ENCODE measurements at places on chromosomes 7 and 10.

DNA sequence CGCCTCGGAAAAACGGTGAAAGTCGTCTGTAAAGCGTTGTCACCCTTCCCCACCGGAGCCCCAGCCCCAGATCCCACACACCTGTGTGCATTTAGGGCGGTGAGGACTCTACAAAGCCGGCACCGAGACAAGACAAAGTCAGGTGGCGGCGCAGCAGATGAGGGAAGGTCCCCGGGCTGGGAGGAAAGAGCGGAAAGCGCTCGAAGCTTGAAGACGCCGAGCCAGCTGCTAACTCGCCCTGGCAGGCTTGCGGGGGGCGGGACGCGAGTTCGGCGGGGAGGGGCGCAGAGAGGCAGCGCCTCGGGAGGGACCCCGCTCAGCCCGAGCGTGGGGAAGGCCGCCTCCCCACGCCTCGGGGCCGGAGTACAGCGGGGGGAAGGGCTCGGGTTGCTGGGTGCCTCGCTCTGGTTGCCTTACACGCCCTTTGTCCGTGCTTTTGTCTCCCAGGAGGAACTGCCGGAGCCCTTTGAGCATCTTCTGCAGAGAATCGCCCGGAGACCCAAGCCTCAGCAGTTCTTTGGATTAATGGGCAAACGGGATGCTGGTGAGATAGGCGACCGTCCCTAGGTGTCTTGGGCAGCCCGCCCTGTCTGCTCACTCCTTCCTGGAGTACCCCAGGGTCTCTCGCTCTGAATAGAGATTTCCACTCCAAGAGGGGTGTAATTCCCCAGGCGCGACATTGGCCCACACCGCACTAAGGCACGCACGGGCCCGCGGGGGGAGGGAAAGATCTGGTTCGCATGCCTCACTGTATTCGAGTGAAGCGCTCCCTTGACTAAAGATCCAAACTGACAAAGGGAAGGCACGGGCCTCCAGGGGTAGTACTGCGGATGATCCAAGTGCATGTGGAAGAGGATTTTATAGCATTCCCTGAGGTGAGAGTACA is 1.6 kb downstream of the TAC1 start:
- no peak for DNase-seq

DNA sequence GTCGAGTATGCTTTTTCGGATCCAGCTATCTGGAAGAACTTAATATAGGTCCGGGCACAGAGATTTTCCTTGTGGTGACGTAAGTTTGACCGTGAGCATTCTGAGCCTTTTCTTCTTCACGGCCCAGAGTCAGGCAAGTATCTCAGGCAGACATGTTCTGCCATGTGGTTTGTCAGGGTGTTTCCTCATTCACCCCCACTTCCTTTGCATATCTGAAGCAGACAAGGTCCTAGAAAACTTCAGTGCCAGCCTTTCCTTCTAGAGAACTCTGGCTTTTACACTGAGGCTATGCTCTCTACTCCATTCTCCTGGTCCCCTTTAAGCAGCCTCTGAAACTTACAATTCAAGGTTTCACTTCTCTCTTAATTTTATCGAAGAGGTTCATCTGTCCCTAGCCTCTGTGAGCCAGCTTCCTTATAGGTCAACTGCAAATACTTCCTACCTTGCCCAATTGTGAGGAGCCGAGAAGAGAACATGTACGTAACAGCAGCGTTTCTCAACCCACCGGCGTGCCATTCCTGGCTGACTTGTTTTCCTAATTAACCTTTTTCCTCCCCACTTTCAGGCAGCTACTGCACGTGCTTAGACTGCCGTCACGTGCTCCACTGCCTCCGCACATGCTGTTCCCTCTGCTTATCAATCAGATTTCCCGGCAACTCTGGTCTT is 47.3 kb downstream of the CDCA7L start:
- no peak for DNase-seq

- no peak for DNase-seq
Measured at GRCh38 chr10:78272329-78272728, 238.7 kb downstream of the RPS24 start.

DNA sequence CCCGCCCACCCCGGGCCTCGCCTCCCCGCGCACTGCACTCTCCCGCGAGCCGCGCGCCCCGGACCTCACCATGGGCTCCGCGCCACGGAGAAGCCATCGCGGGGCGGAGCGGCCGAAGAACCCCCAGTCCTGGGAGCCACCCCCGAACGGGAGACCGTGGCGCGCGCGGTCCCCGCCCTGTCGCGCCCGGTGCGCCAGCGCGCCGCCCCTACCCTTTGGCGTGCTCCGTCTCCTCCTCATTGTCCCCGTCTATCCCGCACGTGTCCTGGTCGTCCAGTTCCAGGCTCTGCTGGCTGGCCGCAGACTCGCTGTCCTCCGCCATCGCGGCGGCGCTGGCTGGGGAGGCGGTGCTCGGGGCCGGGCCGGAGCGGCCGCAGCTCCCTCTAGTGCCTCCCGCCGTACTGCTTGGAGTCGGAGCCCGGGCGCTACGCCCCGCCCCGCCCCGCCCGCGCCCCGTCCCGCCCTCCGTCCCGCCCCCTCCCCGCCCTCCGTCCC is at the start of gene NMT2:
TSS of gene NMT2 (minus strand) at position 403 of the 495 bp plus-strand sequence. CDS start at position 322, 81 bp downstream.
- DNase-seq, result peak; percentile 68

GRCh38 chr10:118915161-118915560 is 114.4 kb upstream of the NANOS1 start:
- no peak for DNase-seq

- DNase-seq, result no peak
Measured at GRCh38 chr10:13673156-13673555, 86.4 kb downstream of the PRPF18 start.

DNA sequence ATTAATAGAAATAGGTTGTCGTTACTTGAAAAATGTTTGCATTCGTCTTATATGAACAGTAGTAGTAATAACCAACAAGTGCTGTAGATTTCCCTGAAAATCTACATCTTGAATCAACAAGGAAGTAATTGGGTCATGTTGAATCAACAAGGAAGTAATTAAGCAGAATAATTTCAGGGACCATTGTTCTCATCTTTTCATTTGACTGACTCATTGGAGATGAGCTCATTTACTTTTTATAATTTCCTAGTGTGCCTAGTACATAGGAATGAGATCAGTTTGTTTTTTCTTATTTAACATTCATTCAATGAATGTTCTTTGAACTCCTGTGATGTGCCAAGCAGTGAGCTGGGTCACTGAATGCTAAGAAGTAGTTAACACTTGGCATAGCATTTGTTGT is 8.2 kb downstream of the CLDN12 start:
- DNase-seq, result peak; percentile 10

GRCh38 chr7:93150200-93150835 is 2.1 kb upstream of the SAMD9L start:
- no peak for DNase-seq

DNA sequence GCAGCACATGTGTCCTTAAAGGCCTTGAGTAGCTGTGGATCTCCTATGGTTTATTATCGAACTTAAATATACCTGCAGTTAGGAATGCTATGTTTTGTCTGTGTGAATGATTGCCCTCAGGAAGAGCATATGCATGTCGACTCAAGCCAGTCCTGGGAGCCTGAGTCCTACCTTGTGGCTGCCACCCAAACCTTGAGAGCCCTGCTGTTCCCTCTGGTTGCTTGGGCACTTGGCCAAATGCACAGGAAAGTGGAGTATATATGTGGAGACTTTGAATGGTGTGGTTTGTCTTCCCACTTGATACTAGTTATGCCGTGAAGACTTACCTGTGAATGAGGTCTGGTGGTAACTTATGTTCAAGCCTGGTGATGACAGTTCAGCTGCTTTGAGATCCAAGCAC is 409.8 kb downstream of the LRMDA start:
- no peak for DNase-seq

GRCh38 chr10:29811751-29812427 is 177.1 kb upstream of the SVIL start:
- no peak for DNase-seq

- no peak for DNase-seq
Measured at GRCh38 chr7:107957436-107957835, 45.5 kb downstream of the LAMB1 start.

GRCh38 chr7:71135116-71135515 is 3.2 kb downstream of the GALNT17 start:
- DNase-seq, result no peak

- DNase-seq, result no peak
Measured at GRCh38 chr10:11443468-11444154, 167.8 kb downstream of the USP6NL start.

DNA sequence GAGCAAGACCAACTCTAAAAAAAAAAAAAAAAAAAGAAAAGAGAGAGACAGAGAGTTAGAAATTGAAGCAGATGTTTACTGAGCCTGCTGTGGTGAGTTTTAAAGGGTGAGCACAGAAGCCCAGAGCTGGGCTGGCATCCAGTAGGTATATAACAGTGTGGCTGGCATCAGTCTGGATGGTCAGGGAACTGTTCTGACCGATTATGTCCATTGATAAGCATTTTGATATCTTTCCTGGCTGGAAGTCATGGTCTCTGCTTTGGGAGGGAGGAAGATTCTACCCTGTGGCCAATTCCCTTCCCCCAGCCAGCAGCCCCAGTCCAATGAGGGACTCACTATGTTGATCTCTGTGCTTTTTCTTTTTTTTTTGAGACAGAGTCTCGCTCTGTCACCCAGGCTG is 65.2 kb upstream of the PODXL start:
- DNase-seq, result no peak

- DNase-seq, result no peak
Measured at GRCh38 chr10:121188005-121188404, 336.8 kb downstream of the WDR11 start.

- no peak for DNase-seq
Measured at GRCh38 chr10:107502229-107502985, 337.9 kb upstream of the SORCS1 start.

GRCh38 chr10:97184971-97185325 is 811 bp downstream of the SLIT1 start:
- DNase-seq, result no peak

DNA sequence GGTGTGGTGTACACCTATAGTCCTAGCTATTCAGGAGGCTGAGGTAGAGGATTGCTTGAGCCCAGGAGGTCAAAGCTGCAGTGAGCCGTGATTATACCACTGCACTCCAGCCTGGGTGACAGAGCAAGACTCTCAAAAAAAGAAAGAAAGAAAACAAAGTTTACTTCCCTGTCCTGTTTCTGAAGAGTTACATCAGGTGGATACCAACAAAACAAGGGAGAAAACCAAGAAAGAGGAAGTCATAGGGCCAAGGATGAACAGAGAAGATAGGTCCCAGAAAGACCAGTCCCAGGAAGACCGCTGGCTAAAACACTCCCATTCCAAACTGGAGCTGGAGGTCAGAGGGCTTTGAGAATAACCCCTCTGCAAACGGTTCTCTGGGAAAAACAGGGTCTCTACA is 13.5 kb downstream of the MACROH2A2 start:
- no peak for DNase-seq

DNA sequence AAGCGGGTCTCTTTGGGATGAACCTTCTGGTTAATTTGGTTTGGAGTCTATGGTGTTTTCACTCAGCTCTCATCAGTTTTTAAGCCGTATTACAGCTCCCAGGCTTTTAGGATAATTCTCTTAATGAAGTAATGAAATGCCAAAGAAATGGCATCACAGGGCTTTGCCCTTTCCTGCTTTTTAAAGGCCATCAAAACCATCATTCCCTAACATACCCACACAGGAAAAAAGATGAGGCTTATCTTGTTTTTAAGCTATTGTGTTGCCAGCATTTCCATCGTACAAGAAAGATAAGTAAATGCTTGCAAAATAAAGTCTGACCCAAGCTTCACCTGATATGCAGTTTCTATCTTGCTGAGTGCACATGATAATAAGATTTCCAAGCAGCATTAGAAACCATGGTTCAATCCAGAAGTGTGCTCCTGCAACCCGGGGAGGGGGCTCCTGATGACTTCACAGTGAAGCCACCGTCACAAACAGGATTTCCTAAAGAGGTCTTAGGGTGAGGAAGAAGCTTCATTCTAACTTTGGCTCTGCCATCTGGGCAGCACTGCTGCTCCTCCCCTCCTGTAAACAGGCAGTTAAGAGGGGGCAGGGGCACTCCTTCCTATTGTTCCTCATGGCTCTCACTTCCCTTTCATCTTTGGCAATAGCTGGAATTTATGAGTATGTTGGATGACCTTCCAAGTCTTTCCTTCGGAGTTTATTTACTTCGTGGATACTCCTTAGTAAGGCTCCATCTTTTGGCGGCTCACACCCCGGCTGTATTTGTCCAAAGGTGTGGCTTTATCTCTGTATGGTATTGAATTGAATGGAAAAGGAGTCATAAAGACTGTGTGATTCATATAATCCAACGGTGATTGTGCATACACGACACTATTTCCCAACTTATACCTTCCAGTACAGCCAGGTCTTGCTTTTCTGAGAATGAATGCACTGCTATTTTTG is 55.2 kb upstream of the FAM133B start:
- peak; percentile 45 for DNase-seq

- DNase-seq, result peak; percentile 56
Measured at GRCh38 chr7:6558837-6559236, 7.6 kb upstream of the GRID2IP start.

DNA sequence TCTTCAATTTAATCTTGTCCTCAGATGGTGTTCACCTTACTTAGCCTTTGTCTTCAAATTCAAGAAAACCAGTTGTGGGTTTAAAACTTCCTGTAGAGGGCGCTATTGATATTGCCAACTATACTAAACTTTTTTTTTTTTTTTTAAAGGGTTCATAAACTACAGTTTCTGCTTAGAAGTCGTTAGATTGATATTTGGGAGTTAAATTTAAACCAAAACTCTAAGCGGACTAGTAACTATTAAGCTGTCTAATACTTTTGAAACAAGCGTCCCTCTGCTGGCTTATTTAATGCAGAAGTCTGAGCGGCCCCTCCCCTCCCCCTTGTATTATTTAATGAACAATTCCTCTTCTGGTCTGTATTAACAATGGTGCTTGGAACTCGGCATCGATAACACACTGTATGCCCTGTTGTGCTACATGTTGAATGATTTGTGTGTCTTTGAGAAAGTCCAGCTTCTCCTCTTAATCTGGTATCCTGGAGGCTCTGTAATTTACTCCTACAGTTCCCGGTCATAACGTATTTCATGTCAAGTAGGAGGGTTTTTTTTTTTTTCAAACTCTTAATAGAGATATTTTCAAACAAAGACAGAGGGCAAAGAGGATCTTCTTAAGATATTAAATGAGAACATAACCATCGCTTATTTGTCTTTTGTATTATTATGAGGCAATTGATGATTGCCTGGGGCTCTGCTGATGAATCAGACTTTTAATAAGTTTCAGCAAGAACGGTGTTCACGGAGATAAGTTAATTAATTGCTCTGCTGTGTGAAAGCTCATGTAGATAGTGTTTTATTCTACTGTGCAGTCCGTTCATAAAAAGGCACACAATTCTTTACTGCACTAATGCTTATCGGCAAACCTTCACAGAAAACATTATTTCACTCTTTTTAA is 22.6 kb upstream of the CREB5 start:
- peak; percentile 49 for DNase-seq

GRCh38 chr7:88485821-88486220 is 179.1 kb upstream of the STEAP4 start:
- no peak for DNase-seq
